ENCODE measurements at places on chromosomes 13 and 19.

GRCh38 chr19:22622020-22622419 is 12.1 kb upstream of the ZNF492 start:
- no peak for DNase-seq

- DNase-seq: no peak
Measured at GRCh38 chr19:10553943-10554381, 10.3 kb downstream of the ATG4D start.

DNA sequence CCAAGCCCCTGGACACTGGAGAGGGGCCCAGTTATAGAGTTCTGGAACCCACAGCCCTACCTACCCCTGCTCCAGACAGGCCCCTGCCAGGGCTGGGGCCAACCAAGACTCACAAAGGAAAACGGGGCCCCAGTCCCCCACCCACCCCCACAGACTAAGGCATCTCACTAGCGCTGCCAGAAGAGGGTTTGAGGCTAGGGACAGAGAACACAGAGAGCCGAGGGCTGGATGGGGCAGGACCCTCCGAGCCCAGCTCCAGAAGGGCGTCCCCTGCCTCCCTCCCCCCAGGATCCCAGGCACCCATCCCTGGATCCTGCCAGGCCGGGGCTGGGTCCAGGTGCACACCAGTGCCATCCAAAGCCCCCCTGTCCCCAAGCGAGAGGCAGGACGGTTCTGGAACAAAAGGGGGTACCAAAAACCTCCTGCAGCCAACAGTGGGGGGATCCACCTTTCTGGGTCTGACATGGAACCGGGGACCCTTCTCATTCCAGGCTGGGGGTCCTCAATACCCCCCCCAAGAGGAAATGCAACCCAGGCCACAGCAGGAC is 4.4 kb upstream of the REXO1 start:
- no peak for DNase-seq

- no peak for DNase-seq
Measured at GRCh38 chr13:29844441-29844840, 6.0 kb downstream of the UBL3 start.

DNA sequence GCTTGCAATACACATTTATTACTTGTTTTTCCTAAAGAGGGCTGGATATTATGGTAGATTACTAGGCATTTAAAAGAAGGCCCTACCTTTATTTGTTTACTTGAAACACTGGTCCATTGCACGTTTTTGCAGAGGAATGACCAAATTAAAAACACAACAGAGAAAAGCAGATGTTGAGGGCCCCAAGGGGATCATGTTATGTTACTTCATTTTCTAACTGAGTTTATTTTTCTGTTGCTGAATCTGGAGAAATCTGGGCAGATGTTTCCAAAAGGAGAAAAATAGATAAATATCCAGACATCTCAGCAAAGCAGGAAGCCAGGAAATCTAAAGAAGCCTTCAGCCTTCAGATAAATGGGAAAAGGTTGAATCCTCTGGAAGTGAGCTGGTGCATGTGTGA is 353.0 kb downstream of the NDFIP2 start:
- DNase-seq: no peak

GRCh38 chr13:97781891-97782305 is 171.6 kb upstream of the IPO5 start:
- peak; percentile 84 for DNase-seq

DNA sequence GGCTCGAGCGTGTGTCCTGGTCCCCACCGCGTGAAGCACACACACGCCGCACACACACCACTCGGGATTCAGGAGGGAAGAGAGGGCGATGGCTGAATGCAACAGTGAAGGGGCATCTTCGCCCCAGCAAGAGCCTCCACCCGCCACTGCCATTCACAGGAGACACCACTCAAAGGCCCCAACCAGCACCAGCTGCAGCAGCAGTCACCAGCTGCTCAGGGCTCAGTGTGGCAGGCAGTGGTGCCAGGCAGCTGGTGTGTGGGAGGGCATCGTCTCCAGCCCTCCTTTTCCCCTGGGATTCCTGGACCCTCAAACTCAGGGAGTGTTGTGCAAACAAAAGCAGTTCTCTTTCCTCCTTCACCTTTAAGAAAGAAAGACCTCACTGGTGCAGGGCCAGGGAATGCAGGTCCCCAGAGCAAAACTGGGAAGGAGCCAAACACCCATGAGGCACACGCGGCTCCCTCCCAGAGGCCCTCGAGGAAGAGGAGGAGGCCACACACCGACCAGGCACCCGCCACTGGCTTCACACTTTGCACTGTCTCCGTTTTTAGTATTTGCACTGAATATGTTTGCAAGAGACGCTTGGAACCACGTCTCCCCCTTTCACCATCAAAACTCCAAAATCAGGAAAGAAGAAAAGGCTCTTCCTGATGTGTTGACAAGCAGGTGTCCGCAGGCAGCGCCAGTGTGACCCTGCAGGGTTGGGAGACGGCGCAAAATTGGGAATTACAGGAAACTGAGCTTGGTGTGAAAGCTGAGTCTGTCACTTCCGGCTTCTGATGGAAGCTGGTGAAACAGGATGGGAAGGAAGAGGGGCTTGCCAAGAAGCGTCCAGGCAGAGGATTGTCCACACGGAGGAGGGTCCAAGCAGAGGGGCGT is 26.4 kb upstream of the F7 start:
- DNase-seq: no peak

- DNase-seq: no peak
Measured at GRCh38 chr13:26327940-26328725, 74.2 kb downstream of the CDK8 start.

- DNase-seq: no peak
Measured at GRCh38 chr19:359653-359925, 15.0 kb upstream of the MIER2 start.

GRCh38 chr19:9958379-9958821 is 22.1 kb upstream of the OLFM2 start:
- DNase-seq: peak; percentile 39

- peak; percentile 89 for DNase-seq
Measured at GRCh38 chr13:35987572-35988513, 143.3 kb downstream of the DCLK1 start.

DNA sequence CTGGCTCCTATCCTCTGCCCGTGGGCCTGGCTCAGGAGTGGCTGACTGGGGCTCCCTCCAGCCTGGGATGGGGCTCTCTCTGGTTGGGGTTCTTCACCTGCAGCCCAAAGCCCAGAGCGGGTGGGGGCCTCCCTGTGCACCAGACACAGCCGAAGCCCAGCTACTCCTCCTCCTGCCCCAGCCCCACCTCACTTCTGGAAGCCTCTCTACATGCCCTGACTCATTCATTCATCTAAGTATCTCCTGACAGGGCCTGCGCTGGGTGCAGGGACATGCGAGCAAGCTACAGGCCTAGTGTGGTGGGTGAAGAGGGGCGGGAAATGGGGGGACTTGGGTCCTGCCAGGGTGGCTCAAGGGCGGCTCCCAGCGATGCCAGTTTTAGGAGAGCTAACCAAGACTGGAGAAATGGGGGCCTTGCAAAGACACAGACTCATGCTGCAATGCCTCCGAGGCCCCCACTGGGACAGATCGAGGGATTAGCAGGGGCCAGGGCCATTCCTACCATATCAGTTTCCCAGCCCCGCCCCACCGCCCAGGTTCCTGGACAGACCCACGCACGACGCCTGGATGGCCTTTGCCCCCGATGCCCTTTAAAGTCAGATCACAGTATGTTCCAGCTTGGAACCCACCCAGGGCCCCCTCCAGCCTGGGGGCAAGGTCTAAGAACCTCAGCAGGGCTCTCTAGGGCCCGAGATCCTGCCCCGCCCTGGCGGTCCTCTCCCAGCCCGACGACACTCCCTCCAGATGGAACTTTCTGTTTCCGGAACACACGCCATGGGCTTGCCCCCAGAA is 12.6 kb downstream of the LSM4 start:
- no peak for DNase-seq

GRCh38 chr13:23615395-23616081 is 45.3 kb downstream of the TNFRSF19 start:
- DNase-seq: no peak

GRCh38 chr19:33395561-33396550 is 22.3 kb downstream of the CEBPG start:
- peak; percentile 86 for DNase-seq

GRCh38 chr13:40259899-40260298 is 406.5 kb downstream of the FOXO1 start:
- DNase-seq: no peak

DNA sequence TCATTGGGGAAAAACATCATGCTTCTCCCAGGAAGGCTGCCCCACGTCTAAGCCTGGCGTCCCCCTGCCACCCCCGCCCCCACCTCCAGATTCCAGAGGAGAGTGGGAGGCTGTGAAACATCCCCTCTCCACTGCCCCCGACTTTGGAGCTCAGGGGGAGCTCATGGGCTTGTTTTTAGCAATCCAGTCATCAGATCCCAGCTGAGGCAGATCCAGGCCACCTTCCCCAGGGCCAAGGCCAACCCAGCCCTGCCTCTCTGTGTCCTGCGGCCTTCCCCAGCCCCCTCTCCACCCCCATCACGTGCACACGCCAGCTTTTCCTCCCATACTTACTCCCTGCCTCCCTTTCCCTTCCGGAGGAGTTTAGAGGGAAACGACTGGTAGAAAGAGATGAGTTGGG is 38.8 kb downstream of the SHISA2 start:
- no peak for DNase-seq

GRCh38 chr13:45143346-45143751 is 23.0 kb downstream of the GTF2F2 start:
- no peak for DNase-seq

GRCh38 chr13:97849305-97849704 is 104.2 kb upstream of the IPO5 start:
- DNase-seq: peak; percentile 45

DNA sequence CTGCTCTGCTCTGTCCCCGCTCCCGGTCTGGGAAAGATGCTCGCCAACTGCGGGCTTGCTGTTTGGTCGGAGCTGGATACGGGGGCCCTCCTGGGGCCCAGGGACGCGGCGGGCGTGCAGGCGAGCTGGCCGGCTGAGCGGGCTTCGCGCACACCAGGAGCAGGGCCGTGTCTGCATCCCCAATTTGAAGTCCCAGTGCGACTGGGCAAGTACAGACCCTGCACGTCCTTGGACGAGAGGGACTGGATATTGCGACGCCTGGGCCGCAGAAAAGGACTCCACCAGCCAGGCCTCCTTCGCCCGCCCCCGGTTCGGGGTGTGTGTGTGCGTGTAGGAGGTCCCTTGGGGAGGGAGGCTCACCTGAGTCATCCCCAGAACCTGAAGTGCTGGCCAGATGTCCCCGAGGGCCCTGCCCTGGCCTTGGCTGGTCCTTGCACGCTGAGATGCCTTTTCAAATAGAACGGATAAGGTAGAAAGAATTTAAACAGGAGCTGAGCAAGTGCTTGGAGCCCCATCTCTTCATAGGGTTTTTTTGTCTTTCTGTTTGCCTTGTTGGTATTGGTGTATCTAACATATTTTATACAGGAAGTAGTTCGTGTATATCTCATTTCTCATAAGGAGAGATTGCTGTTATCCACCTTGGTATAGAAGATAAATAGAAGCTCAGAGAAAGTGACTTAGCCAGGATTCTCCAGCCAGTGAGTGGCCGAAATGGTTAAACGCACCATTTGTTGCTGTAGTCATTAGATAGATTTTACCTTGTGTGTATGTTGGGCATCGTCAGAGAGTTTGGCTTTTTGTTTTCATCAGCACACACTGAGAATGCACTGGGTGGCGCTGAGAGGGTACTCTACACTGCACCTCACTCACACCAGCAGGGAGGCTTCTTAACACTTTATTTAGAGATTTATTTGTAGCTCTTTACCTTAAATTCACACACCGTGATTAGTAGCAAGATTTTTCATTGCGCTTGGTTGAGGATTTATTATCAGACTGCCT is 1.1 kb downstream of the NAXD start:
- peak; percentile 74 for DNase-seq

GRCh38 chr19:52613299-52613906 is 24.8 kb downstream of the ZNF83 start:
- DNase-seq: no peak

DNA sequence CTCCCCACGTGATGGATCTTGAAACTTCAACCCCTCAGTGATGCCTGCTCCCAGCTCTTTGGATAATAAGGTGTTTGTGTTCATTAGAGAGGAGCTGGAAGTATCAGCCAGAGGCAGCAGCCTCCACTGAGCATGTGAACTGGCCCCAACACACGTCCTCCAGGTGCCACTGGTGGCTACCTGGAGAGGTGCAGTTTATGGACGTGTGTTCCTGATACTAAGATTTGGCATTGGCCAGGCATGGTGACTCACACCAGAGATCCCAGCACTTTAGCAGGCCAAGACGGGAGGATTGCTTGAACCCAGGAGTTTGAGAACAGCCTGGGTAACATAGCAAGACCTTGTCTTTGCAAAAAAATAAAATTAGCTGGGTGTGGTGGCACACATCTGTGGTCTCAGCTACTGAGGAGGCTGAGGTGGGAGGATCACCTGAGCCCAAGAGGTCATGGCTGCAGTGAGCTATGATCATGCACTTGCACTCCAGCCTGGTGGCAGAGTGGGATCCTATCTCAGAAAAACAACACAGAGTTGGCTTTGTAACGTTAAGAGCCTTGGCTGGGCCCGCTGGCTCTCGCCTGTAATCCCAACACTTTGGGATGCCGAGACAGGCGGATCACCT is 34.4 kb downstream of the SLC25A42 start:
- DNase-seq: peak; percentile 42

- no peak for DNase-seq
Measured at GRCh38 chr19:33458171-33458633, 63.4 kb downstream of the PEPD start.

DNA sequence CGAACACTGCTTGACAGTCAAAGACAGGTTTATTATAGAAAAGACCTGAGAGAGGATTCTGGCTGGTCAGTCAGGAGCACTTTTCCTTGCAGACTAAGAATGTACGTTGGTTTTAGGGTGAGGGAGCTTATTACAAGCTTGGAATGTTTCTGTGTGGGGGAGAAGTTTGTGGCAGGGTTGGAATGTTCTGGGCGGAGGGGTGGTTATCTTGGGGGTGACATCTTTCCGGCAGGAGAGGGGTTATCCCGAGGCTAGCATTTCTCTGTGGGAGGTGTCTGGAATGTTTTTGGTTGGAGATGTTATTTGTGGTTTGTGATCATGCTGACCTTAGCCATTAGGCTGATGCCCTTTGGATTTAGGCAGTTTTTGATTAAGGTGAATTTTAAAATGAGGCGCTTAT is 61.8 kb downstream of the ZNF136 start:
- no peak for DNase-seq

- no peak for DNase-seq
Measured at GRCh38 chr13:90498096-90498495, 849.4 kb upstream of the MIR17HG start.

DNA sequence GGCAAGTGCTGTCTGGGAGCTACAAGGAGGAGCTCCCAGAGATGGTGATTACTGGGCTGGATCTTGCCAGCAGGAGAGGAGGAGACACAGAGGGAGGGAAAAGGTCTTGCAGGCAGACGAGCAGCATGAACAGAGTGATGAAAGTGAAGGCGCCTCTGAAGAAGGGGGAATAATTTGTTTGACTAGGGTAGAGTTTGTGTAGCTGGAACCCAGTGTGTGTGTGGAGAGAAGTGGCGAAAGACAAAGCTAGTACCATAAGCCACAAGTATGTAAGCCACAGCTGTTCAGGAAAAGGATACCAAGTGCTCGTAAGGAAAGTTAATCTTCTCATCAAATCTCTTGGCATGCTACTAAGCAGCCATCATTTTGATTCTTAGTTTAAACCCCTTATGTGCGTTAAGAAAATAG is 5.4 kb downstream of the FLT1 start:
- no peak for DNase-seq
